ENCODE measurements at places on chromosomes 16 and 17.

- peak; percentile 22 for DNase-seq
Observed at GRCh38 chr17:68011199-68011665, 15.0 kb upstream of the C17orf58 start.

- DNase-seq = no peak
Observed at GRCh38 chr17:79097226-79098055, 22.8 kb downstream of the ENGASE start.

GRCh38 chr17:1882836-1883235 lies 53.0 kb downstream of the RPA1 start:
- no peak for DNase-seq

DNA sequence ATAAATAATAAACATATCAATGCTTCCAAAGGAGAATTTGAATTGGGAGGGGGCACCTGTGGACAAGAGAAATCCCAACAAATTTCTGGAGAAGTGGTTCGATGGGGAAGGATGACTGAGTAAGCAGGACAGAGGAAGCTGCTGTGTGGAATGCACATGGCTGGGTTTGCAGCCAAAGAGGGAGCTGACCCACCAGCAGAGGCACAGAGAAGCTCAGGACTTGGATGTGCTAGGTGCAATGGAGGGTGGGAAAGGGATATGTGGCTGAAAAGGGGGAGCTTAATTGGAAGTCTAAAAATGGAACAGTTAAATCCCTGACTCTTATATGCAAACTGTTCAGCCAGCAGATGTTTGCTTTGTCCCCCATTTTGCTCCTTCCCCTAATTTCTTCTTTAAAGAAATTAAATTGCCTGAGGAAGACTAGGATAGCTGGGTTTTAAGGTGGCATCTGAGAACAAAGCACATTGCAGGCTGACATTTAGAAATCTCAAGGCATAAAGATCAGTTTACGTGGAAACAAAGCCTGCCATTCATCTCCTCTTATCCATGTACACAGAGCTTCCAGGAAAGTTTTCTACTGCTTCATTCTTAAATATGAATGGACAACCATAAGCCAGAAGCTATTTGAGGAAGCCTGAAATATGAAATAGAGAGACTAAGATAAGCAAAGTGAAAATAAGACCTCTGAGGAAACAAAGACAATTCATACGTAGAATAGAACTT lies 23.0 kb upstream of the TNS4 start:
- no peak for DNase-seq

DNA sequence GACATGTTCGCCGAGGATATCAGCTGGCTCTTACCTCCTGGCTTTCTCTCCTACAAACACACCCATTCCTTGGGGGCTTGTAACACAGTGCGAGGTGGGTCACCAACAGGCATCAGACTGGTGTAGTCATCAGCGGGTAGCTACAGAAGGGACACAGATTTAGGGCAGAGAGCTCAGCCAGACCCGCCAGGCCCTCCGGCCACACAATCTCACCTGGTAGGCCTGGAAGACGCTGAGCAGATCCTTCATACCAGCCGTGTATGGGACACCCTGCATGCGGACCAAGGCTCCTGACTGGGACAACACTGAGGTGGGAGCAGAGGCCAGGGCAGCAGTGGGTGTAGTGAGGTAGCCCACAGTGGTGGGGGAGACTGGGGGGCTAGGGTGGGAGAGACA lies 5.8 kb downstream of the ESRP2 start:
- no peak for DNase-seq

DNA sequence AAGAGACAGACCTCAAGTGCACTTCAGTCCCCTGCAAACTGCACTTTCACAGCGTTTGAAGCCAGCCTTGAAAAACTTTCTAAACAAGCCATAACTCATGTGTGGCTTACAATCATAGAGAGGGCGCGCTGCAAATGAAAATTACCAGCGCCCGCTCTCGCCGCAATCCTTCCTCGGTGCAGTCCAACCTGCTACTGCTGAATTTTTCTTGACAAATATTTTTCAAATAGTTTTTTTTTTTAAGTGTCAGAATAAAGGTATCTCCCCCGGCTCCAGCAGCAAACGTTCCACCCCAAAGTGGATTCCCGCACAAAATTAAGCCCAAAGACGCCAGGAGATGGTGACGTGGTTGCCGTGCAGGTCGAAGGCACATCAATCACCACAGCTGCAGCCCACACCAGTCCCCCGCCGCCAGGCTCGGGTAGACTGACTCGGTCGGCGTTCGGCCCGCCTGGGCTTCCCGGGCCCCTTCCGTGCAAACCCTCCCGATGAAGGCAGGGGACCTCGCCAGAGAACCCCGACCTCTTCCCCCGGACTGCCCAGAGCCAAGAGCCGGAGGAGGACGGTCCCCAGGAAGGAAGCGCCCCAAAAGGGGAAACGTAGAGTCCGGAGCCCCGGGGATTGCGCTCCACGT lies 630 bp downstream of the GRB2 start:
- peak; percentile 37 for DNase-seq

- no peak for DNase-seq
Observed at GRCh38 chr17:64787255-64787920, 125.3 kb upstream of the SMURF2 start.

GRCh38 chr16:73015612-73016487 lies 32.1 kb downstream of the ZFHX3 start:
- DNase-seq = no peak

DNA sequence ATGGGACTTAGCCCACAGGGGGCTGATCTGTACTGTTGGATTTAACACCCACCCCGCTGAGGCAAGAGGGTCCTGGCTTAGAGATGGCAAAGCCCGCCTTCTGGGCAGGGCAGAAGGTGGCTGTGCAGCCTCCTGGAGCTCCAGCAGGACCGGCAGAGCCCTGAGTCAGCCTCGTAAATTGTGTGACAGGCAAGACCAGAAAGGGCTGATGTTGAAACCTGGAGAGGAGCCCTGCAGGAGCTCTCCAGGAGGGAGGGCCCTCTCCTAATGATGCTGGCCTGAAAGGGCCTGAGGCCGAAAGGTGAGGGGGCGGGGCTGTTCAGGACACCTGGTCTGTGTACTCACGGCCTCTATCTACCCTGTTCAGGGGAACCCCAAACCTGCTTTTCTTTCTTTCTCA lies 22.5 kb upstream of the MYO15B start:
- DNase-seq = no peak

GRCh38 chr17:75485688-75486087 lies 29.3 kb downstream of the TMEM94 start:
- no peak for DNase-seq

- DNase-seq = no peak
Observed at GRCh38 chr17:73954951-73955350, 248.5 kb upstream of the RPL38 start.

GRCh38 chr16:55082591-55082976 lies 151.9 kb downstream of the IRX5 start:
- no peak for DNase-seq

- no peak for DNase-seq
Observed at GRCh38 chr17:6548578-6549330, 7.6 kb downstream of the PITPNM3 start.

GRCh38 chr17:29948448-29949215 lies 7.2 kb downstream of the EFCAB5 start:
- no peak for DNase-seq

DNA sequence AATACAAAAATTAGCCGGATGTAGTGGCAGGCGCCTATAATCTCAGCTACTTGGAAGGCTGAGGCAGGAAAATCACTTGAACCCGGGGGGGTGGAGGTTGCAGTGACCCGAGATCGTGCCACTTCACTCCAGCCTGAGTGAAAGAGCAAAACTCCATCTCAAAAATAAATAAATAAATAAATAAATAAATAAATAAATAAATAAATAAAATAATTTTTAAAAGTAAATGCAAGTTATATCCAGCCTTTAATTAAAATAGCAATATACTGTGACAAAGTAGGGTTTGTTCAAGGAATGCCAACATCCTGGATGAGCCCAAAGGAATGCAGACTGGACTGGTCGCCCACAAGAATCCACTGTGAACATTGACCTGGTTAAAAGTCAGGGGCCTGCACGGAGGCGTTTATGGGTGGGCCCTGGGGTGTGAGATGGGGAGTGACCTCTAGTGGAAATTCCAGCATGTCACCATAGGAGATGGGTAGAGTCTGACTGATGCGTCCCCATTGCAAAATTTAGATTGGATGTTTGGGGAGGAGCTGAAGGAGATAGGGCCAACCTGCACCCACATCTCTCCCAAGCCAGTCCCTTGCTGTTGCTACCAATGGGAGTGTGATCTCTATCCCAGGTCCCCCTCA lies 9.7 kb upstream of the PIK3R5 start:
- no peak for DNase-seq

DNA sequence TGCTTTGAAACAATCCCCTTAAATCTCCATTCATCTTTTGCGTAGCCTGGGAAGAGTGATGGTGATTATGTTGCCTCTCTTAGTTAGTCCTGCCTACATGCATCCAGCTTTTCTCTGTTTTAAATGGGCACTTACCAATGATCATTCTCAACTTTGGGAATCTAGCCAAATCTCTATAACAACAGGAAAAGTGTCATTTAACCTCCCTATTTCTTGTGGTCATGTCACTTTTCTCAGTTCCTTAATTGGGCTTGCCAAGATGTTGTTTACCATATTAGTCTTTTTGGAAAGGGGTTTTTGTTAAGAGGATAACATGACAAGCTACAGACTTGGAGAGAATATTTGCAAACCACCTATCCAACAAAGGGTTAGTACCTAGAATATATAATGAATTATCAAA lies 15.6 kb upstream of the CLEC10A start:
- DNase-seq = no peak

- DNase-seq = no peak
Observed at GRCh38 chr16:65965628-65966027, 400.9 kb upstream of the CDH5 start.

- DNase-seq = no peak
Observed at GRCh38 chr17:35817196-35817595, 7.9 kb downstream of the TAF15 start.

DNA sequence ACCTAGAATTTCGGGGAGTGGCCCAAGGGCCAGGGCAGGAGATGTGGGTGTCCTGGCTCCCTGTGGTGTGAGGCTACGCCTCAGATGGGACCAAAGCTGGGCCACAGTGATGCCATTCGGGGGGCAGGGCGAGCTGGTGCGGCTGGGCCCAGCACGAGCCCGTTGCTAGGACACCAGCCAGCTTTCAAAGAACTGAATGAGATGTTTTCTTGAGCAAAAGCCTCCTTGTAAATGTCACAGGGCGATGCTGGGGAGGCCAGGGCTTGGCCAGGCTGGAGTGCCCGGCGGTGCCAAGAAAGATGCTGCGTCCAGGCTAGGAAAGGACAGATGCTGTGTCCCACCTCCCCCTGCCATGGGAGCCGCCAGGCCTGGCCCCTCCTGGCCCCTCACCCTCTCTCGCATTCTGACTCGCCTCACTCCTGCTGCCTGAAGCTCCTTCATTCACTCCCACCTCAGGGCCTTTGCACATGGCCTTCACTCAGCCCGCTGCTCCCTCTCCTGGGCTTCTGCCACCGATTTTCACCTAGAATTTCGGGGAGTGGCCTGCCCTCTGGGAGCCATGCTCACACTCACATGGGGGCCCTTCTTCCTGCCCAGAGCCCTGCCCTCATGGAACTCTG lies 39.1 kb downstream of the CPNE2 start:
- no peak for DNase-seq

DNA sequence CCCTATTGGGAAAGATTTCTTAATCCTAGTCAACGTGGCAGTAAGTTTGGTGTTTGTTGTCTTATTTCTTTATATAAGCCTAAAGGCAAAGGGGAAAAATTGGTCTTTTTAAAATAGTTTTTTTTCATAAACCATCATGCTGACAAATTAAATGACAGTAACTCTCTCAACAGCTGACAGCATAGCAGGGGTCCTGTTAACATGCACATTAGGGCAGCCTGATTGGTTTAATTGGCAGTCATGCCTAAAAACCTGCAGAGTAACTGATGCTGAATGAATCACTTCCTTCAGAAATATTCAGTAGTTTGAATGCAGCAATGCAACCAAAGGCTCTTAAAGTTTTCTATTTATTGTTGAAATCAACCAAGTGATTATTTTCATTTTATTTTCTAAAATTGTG lies 85.4 kb downstream of the ITFG1 start:
- DNase-seq = no peak

DNA sequence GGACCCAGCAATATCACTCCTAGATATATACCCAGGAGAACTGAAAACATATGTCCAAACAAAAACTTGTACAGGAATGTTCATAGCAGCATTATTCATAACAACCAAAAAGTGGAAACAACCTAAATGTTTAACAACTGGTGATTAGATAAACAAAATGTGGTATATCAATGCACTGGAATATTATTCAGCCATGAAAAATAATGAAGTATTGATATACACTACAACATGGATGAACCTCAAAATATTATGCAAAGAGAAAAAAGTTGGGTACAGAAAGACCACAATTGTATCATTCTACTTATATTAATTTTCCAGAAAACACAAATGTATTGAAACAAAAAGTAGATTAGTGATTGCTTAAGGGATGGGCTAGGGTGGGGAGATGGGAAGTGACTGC lies 498.6 kb downstream of the GRIN2A start:
- no peak for DNase-seq

DNA sequence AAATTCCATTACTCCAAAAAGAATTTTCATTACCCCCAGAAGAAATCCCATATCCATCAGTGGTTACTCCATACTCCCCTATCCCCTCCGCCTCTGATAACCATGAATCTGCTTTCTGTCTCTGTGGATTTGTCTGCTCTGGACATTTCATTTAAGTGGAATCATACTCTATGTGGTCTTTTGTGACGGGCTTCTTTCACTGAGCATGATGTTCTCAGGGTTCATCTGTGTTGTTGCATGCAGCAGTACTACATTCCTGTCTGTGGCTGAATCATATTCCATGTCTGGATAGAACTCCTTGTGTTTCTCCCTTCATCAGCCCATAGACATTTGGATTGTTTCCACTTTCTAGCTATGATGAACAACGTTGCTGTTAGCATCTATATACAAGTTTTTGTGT lies 59.5 kb upstream of the IRX3 start:
- DNase-seq = no peak

GRCh38 chr16:24645739-24646645 lies 83.5 kb upstream of the TNRC6A start:
- DNase-seq = no peak

GRCh38 chr17:82937411-82938371 lies 97.9 kb upstream of the ZNF750 start:
- DNase-seq = no peak

GRCh38 chr17:61091096-61091495 lies 308.5 kb upstream of the TBX2 start:
- no peak for DNase-seq

GRCh38 chr16:19771040-19771439 lies 53.0 kb downstream of the IQCK start:
- no peak for DNase-seq

GRCh38 chr16:71927383-71927782 lies 32.1 kb downstream of the IST1 start:
- no peak for DNase-seq

DNA sequence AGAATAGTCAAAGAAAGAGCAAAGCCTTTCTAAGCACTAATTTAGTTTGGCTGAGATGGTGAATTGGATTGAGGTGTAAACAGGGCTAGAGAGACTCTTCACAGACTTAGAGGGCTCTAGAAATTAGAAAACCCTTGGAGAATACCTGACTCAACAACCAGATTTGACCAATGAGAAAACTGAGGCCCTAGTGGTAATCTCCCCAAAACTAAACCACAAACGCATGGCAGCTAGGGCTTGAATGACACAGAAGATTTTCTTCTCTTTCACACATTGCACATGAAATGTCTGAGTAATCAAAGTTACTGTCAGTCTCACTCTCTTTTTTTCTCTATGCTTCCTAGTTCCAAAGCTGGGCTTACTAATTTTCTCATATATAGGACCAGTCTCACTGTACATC lies 314.5 kb upstream of the KCNJ16 start:
- DNase-seq = no peak
